CD4-positive, alpha-beta memory T cell (primary cell): ENCODE measurements at places on chromosomes 12 and 14.

- no peak for DNase-seq
Measured at GRCh38 chr12:60195483-60195882, 599.7 kb downstream of the SLC16A7 start.

DNA sequence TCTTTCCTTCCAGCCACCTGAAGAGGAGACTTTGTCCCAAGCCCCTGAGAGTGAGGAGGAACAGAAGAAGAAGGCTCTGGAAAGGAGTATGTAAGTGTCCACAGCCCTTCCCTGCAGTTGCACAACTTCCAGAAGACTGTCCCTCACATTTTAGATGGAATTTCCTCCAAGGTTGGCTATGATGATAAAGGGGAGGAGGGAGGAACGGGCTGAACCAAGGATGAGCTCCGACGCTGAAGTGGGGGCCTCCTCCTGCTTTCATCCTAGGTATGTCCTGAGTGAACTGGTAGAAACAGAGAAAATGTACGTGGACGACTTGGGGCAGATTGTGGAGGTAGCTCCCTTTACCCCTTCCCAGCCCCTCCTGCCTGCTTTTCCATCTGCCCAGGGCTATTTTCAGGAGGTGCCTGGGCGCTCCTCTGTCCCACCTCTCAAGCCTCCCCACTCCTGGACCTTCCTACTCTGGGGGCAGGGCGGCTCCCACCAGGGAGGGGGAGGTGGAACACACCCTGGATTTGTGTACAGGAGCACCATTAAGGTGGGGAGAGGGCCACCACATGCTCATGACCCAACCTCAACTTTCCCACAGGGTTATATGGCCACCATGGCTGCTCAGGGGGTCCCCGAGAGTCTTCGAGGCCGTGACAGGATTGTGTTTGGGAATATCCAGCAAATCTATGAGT, 2.3 kb downstream of the ARHGEF25 start:
- DNase-seq: no peak

GRCh38 chr12:75378354-75378753, 12.5 kb upstream of the GLIPR1L2 start:
- no peak for DNase-seq

DNA sequence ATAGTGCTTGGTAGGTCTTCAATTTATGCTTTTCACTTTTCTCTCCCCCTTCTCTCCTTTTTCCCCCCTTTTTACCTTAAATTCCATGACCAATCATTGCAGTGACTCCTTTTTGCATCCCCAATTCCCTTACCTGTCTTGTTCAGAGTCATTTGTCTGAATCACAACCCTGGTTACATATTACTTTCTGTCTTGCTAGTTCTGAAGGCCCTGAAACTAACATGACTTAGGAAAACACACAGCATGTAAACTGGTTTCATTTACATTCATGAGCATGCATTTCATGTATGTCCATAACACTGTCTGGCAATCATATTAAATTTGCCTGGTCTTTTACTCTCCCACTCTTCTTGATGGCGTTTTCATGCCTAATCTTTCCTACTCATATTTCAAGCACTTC, 20.3 kb upstream of the FOXG1 start:
- DNase-seq: no peak

- DNase-seq: no peak
Measured at GRCh38 chr14:105026802-105027563, 6.1 kb upstream of the CDCA4 start.

DNA sequence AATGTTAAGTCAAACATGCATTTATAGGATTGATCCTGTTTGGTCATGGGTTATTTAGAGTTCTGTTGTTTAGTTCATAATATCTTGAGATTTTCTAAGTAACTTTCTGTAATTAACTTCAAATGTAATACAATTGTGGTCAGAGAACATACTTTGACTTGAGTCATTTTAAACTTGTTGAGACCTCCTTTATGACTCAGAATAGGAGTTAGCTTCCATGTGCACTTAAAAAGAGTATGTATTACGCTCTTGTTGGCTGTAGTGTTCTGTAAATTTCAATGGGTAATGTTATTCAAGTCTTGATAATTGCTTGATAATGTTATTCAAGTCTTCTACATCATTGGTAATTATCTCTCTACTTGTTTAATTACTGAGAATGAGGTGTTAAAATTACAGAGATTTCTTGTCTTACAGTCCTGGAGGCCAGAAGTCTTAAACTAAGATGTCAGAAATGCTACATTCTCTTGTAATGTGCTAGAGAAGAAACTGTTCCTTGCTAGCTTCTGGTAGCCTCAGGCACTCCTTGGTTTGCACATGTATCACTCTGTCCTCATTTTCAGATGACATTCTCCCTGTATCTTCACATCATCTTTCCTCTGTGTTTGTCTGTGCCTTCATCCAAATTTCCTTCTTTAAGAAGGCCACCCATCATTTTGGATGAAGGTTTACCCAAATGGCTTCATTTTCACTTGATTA, 197.3 kb downstream of the TMTC3 start:
- no peak for DNase-seq

DNA sequence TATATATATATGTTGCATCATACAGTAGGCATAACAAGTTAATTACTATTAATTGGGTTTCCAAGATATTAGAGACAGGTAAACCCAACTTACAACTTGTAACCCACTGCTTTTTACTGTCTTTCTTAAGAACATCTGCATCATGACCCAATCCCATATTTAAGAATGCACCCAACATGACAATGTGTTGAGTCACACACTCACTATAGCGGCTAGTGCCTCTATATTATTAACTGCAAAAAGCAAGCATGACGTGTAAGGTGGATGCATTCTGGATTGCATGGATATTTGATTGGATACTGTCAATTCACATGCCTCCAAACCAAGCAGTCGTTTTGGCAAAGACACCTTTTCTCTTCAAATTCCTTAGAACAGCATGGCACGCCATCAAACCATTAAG, 68.2 kb downstream of the KSR2 start:
- no peak for DNase-seq

DNA sequence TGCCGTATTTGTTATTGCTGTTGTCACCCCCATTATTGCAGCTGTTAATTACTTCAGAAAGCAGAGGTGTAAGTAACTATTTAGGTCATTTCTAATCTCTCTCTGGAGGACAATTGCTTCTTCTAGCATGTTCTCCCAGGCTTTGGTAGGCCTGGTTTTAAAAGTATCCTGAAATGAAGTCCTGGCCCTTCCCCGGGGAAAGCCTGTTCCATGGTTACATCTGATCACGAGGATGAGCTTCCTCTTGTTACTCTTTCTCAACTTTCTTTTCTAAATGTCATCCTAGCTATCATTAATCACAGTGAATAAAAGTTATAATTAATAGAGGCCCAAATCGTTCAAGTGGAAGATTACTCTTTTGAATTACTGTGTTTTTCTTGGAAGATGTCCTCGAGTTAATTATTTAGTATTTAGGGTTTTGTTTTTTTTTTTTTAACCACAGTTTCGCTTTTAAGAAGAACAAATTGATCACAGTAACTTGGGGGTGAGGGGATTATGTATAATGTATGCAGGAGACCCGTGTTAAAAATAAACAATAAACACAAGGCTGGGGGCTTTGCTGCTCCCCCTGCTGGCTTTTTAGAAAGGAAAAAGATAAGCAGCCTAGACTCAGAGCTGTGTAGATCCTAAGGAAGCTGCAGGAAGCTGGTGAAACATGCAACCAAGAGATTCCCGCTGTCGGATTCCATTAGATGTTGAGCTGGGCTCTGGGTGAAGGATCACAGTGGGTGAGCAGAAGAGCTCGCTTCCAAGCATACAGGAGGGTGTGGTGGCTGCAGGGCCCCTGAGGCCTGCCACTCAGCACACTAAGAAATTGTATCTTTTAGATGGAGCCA, 420.1 kb downstream of the FUT8 start:
- DNase-seq: no peak

DNA sequence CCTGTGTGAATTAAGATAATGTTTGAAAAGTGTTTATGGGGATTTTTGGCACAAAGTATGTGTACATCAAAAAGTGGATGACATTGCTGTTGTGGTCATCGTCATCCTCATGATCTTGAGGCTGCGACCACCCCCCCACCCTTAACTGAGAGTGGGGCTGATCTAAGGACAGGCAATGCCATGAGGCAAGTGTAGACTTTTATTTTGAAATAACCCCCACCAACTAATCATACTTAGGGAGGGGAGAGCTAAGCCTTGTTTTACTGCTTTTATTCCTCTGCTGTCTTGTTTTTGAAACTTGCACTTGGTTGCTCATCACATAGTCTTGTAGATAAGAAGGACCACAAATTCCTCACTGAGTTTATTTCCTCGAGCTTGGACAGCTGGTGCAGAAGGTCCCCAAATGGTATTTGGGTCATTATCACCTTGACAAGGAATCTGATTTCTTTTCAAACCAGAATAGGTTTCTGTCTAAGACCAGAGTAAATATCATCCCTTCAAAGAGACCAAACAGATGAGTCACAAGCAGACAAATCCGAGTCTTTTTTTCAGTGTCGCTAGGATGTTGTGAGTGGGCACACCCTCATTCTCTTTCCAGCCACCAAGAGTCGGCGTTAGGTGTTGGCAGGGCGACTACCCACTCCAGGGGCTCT, 23.9 kb upstream of the SMOC1 start:
- DNase-seq: no peak

DNA sequence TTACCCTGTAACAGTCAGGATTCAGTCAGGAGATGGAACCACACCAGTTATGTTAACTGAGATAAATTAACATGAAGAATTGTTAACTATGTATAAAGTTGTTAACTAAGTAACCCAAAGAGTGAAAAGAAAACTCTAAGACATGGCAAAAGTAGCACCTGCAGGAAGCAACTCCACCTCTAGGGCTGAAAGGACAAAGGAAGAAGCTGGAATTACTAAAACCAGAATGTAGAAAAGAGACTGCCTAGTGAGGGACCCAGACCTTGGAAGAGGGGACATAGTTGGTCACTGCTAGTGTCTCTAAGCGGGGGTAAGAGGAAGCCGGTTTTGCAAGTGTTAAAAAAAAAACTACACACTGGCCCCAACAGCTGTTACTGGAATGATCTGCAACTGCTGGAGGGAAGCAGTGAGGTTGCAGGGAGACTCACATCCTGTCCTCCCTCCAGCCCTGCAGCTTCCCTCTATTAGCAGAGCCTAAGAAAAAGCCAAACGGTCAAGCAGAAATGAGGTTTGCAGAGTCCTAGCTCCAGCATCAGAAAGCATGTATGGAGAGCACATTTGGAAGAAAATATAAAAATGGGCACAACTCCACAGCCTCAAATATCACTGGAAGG, 39.8 kb downstream of the GPR135 start:
- DNase-seq: no peak

GRCh38 chr12:42143452-42144157, 1.1 kb downstream of the GXYLT1 start:
- DNase-seq: no peak

DNA sequence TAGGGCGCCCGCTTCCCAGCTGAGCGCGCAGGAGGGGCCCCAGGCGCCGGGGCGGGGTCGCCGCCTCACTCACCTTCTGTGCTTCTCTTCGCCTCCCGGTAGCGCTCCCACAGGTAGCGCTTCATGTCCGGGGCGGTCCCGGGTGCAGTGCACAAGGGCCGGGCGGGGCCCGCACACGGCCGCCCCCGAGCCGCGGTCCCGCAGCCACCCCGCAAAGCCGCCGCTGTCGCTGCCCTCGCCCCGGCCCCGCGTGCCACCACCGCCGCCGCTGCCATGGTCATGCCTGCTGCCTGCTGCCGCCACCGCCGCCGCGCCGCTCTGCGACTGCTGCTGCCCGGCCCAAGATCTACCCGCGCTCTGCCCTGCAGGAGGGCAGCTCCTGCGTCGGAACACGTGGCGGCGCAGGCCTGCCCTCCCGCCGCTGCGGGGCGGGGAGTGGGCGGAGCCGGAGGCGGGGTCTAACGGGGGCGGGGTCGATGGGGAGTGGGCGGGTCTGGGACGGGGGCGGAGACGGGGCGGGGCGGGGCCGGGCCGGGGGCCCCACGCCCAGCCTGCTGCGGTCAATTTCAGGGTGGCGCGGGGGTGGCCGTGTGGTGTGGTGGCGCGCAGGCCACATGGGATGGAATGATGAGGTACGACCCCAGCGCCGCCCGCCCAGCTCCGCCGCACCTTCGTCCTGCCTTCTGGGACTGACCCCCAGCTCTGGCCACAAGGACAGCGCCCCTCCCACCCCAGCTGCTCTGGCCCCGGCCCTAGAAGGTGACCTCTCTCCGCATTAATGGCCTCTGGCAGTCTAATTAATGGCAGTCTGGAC, at the start of gene NT5DC3:
TSS of gene NT5DC3 (minus strand) at position 359 of the 814 bp plus-strand sequence. CDS start at position 281, 78 bp downstream.
- peak; percentile 90 for DNase-seq

GRCh38 chr14:79293482-79294177, 917.7 kb downstream of the DIO2 start:
- no peak for DNase-seq

DNA sequence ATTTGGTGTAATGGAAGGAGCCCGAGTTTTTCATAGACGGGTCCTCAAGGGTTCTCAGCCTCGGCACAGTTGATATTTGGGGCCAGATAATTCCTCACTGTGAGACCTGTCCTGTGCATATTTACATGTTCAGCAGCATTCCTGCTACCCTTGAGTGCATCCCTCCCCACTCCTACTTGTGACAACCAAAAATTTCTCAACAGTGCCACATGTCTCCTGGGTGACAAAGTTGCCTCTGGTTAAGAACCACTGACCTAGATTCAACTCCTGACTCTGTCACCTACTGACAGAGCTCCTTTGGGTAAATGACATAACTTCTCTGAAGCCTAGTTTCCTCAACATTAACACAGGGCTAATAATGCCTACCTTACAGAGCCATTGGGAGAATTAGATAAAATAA, 60.4 kb downstream of the TTC9 start:
- no peak for DNase-seq

DNA sequence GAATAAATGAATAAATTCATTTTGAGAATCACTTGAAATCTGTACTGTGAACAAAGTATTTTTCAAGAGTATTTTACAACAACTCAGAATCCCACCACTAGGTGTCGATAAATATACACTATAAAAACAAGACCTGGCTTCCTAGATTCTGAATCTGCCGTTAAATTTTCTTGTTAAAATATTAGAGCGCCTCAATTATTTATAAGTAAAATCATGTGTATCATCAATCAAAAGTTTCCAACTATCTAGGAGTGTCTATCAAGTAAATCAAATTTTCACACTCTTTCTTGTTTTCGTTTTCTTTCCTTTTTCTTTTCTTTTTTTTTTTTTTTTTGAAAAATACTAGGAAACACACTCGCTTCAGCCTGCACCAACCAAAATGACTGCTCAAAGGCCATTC, 179.2 kb upstream of the DCN start:
- DNase-seq: peak; percentile 33

GRCh38 chr12:15356951-15357364, 34.6 kb downstream of the PTPRO start:
- DNase-seq: no peak

- no peak for DNase-seq
Measured at GRCh38 chr12:113261847-113262470, 40.7 kb downstream of the TPCN1 start.

DNA sequence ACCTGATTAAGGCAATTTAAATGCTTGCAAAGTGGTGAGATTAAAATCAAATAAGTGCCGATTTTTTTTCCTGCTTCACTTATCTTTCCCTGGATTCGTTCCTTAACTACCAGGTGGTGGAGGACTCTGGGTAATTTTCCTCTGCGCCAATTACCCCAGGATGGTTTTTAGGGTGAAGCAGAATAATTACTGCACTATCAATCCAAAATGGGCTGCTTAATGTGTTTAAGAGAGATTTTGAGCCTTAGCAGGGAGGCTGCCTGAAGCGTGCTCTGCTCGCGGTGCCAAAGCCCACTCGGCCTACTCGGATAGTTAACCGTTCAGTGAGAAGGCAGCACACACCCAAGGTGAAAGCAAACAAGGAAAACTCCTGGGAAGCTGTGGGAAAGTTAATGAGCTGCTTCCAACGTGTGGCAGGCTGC, 274.9 kb upstream of the LMO3 start:
- DNase-seq: no peak

GRCh38 chr14:74620497-74620921, 8.5 kb upstream of the LTBP2 start:
- DNase-seq: peak; percentile 40
